ENCODE measurements at places on chromosomes 11 and 22.
A peak's percentile ranks its signal among the peaks of the same experiment; 100 is the strongest.

DNA sequence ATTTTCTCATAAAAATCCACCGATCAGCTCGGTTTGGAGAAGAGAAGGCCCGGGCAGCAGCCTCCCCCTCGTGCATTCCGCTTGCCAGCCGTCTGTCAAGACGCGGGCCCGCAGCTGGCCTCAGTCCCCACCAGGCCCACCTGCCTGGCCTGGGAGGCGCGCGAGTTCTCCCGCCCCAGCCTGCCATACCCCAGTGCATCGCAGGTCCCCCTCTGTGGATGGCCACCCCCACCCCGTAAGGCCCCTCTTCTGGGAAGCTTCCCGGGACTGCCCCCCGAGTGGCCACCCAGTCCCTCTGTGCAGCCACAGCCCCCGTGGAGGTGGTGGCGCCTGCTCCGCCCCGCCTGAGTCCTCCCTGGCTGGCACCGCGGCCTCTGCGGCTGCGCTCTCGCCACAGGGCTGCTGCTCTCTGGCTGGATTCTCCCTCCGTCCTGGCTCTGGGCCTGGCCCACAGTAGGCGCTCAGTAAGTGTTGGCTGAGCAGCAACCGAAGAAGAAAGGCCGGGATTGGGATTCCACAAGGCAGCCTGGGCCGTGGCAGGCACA is 74.0 kb upstream of the TCF20 start:
- DNase-seq: peak; percentile 83

- DNase-seq: no peak
Observed at GRCh38 chr11:108983636-108984420, 319.0 kb downstream of the DDX10 start.

DNA sequence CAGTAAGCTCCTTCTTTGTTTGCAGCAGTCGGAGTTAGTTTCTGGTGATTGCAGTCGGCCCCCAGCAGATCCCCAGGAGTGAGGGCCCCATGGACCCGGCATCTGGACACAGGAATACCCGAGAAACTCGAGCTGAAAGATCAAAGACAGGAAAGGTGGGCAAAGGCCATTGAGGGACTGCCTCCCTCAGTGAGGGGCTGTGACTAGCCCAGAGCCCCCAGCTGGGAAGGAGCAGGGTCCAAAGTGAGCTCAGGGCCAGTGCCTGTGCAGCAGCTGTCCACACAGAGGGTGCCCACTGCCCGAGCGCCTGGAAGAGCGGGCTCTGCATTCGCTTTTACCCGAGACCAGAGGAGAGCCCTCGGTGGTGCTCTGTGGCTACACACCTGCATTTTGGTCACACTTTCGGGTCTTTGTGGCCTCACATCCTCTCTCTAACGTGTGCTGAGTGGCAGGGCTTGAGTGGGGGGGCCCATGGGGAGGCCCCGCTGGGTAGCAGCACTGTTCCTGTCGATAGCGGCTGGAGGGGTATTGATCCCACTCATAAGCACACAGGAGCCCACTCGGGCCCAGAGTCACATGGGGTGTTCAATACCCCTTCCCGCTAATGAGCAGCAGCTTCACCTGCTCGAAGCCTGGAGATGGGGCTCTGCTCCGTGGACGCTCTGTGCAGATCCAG is 532.9 kb downstream of the TBC1D22A start:
- no peak for DNase-seq

DNA sequence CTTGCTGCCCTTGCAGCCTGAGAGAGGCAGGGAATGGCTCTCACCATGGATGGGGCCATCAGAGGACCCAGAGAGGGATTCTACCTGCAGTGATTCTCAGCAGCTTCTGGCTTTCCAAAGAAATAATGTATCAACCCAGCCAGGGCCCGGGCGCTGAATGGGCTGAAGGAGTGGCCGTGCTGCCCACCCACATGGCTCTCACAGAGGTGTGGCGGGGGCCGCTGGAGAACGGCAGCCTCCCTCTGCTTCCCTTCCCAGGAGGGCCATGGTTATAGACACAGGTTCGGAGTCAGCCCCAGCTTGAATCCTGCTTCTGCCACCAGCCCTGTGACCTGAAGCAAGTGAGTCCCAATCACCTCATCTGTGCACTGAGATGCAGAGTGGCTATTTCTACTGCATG is 82.7 kb downstream of the THAP12 start:
- no peak for DNase-seq

- DNase-seq: no peak
Observed at GRCh38 chr11:45169310-45170072, 23.1 kb downstream of the PRDM11 start.

- no peak for DNase-seq
Observed at GRCh38 chr11:267491-267994, 10.7 kb upstream of the NLRP6 start.

DNA sequence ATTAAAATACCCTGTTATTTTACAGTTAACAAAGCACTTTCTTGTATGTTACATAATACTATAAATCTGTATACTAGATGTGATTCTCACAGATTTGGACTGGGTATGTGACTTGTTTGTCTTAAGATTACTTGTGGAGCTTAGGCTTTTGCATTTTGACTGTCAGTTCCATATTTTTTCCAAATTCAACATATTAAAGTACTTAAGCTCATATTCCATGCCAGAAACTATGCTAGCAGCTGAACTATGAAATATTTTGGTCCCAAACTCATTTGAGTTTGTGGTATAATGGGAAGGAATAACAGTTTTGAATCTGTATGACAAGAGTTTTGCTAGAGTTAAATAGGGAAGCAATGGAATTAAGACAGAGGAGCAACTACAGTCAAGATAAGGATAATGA is 841.4 kb downstream of the JRKL start:
- DNase-seq: no peak

DNA sequence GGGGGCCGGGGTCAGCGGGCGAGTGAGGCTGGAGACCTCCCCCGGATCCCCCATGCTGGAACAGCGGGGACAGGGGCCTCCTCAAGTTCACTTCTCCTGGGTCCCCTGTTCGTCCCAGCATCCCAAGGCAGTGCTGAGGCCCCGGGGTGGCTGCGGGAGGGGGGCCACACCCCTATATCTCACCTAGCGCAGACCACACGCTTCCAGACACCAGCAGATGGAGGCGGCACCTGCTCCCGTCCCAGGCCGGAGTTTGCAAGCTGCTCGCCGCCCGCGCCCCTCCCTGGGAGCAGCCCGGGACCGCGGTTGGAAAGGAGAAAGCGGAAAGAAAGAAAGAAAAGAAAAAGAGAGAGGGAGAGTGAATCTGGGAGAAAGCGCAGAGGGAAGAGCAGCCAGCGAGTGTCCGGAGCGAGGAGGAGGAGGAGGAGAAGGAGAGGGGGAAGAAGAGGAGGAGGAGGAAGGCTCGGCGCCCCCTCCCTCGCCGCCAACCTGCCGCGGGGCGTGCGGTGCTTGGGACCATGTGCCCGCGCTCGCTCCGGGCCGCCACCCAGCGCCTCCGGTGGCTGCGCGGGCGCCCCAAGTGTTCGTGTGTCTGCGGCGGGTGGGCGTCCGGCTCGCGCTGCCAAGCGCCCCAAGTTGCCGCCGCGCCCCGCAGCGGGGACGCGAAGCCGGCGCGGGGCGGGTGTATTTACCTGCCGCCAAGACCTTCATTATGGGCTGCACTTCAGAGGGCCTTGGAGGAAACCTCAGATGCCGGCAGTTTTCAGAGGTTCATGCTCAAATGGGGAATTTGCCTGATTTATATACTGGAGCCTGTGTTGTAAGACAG is at the start of gene LIF:
Gene LIF, minus strand, starts transcription at position 775 of the 829 bp plus-strand sequence. Its CDS starts 64 bp downstream, at position 711.
- no peak for DNase-seq

Measured in NCI-H1092 treated with DMSO at 0.1 percent for 48 hours (cell line).